Activated T-cell treated with anti-CD3 and anti-CD28 coated beads for 4 hours (primary cell): ENCODE measurements at places on chromosomes 11 and 22.

GRCh38 chr11:64304316-64305072, 830 bp upstream of the ESRRA start:
- peak; percentile 94 for DNase-seq

DNA sequence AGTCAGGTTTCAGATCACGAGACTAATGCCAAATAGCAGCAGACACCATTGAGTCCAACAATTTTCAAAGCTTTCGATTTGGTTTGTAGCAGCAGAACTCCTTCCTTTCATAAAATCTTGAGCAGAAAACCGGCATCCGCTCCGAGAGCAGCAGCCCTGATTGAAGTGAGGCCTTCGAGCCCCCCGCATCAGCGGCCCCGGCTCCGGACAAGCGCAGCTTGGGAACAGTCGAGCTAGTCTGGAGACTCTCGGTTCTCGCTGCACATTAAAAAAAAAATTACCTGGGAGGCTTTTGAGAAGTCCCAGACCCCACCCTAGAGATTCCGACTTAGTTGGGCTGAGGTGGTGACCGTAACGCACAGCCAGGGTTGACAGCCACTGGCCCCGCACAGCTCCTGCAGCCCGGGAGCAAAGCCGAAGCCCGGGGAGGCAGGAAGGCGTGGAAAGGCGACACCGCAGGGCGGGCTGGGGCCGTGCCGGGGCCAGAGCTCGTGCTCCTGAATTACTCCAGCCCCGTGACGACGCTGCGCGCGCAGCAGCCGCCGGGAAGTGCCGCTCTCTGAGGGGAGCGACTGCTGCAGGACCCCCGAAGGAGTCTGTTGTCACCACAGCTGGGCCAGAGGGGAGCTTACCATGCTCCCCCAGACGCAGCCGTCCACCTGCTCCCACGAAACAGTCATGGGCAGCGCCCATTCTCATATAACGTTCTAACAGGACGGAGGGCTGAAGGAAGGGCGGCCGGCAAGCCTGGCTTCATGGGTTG, 57.8 kb downstream of the SPATA19 start:
- DNase-seq: no peak

DNA sequence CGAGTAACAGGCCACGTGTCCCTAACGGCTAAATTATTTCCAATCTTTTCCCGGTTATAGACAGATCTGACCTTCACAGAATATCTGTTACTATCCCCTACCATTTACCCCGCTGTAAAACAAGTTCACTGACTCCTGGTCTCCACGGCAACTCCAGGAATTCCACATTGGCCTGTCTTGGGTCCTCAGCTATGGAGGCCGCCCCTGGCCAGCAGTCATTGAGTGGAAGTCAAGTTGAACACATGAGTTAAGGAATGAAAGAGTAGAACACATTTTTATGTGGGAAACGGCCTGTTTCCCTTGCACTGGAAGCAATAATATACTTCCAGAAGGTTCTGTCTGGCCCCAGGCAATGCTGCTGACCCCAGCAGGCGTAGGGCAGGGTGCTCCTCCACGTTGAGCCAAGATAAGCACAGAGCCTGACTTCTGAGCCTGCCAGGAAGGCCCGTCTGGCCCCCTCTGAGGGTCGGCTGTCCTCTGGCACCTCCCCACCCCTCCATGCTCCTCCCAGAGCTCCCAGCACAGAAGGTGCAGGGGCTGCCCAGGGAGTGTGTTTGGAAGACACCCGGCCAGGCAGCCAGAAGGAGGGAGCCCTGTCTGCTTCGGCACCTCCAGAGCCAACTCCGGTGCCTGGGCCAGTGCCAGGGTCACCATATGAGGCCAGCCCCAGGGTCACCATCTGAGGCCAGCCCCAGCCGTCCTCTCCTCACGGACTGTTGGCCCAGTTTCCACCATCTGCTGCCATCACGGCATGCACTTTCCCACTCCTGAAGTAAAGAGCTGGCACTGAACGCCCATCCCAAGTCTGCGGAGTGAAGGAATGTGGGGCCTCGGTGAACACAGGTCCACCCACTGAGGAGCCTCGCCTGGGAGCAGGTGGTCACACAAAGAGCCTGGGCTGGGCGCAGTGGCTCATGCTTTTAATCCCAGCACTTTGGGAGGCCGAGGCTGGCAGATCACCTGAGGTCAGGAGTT, 813.2 kb downstream of the BRD1 start:
- no peak for DNase-seq

GRCh38 chr22:32882774-32883530, 81.4 kb downstream of the TIMP3 start:
- DNase-seq: no peak

GRCh38 chr11:30987819-30988218, 381.7 kb downstream of the DCDC1 start:
- DNase-seq: no peak

DNA sequence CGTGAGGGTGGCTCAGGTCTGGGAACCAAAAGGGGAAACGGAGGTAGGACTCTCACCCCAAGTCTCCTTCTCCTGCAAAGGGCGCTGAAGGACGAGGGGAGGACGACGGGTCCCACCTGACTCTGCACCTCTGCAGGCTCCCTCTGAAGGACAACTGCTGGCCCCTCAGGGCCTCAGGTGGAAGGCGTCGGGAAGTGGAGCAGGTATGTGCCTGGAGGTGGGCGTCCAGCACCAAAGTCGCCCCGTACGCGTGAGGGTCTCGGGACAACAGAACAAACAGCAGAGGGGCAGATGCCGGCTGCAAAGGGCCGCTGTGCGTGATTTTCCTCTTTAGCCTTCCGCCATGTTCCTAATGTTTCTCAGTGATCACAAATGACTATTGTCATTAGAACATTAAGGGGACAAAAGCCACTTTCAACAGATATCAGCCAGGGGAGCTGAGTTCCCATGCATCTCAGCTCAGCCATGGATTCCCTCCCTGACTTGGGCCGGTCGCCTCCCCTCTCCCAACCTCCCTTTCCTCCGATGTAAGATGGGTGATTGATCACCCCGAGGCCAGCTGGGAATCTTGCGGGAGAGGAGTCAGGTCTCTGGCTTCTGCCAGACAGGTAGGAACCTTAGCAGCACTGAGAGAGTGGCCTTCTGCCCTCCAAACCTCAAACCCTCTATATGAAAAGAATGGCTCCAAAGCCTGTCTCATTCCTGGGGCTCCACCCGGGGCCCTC, 836 bp downstream of the SLC16A8 start:
- DNase-seq: no peak

DNA sequence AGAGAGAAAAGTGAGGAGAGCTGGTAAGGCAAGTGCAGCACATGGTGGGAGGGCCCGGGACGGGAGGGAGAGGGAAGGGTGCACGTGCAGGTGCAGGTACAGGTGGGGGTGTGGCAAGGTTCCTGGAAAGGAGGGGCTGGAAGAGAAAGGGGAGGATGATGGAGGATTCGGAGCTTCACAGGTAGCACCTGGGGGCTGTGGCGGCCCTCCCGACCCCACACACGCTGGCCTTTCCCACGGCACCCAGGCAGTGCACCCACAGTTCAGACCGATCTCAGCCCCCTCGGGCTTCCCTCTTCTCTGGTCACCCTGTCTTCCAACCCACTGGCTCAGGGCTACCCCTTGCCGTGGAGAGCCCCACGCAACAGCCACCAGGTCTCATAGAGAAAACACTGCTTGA, 67.4 kb upstream of the A4GALT start:
- DNase-seq: no peak

DNA sequence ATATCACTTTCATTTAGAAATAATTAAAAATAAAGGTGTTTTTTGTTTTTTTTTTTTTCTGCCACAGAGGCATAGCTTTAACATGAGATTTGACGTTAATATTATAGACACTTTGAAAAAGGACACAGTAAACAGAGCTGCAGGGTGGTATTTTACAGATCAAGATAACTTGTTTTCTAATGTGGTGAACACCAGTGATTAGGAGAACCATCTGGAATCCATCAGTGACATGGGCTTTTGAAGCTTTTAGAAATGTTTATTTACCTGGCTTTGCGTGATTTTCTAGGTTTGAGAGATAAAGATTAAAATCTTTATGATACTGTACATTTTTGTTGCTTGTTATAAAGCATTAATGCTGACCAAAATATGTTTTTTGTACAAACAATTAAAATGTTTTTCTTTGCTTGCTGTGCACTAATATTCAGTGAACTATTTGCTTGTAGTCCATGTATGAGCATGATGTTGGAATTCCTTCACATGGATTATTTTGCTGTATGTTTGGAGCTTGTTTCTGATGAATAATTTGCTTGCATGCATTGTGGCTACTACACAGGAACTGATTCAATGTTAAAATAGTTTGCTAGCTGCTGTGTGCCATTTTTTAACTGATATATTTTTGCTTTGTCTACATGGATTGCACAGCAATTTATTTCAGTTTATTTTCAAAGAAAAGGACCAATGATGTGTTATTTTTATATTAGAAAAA, 352.1 kb upstream of the NARS2 start:
- DNase-seq: no peak

- no peak for DNase-seq
Measured at GRCh38 chr11:116962108-116962507, 124.7 kb upstream of the APOA1 start.

DNA sequence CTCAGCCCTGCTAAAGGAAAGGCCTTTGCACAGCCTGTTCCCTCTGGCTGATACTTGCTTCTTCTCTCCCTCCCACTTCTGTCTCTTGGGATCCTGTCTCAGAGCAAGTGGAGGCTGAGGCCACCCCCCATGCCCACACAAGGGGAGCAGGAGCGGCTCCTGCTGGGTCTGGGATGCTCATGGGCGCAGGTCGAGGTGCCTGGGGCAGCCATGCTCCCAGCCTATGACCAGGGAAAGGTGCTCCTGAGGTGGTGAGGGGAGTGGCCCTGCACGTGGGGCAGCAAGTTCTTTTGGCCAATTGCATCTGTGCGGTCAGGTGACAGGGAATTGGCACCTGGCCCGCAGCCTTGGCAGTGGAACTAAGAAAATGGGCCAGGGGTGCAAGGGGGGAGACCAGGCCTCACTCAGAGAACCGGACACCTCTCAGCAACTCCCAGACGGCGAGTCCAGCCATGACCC, 1.5 kb downstream of the MAPK11 start:
- DNase-seq: no peak

- no peak for DNase-seq
Measured at GRCh38 chr11:103897160-103897936, 139.1 kb upstream of the DDI1 start.

DNA sequence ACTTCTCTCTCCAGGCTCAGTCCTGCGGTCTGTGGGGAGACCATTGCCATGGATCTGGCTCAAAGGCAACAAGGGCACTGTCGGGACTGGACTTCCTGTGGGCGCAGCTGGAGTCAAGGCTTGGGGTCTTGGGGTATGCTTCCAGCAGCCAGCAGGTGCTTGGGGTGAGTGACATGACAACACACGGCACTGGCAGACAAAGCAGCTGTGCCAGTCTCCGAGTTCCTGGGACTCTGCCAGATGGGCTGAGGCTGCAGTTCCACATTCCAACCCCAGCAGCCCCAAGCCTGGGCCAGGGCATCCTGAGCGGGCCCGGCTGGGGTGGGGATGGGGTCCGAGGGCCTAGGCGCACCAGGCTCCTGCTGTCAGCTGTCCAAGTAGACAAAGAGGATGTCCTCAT, 12.3 kb downstream of the GUCD1 start:
- no peak for DNase-seq

GRCh38 chr22:42064629-42065028, 6.0 kb downstream of the NAGA start:
- DNase-seq: no peak

GRCh38 chr22:24985826-24986214, 33.3 kb downstream of the KIAA1671 start:
- no peak for DNase-seq

GRCh38 chr11:125071846-125072217, 8.7 kb downstream of the SLC37A2 start:
- DNase-seq: no peak

- DNase-seq: no peak
Measured at GRCh38 chr11:46701078-46701654, 335 bp downstream of the ZNF408 start.

DNA sequence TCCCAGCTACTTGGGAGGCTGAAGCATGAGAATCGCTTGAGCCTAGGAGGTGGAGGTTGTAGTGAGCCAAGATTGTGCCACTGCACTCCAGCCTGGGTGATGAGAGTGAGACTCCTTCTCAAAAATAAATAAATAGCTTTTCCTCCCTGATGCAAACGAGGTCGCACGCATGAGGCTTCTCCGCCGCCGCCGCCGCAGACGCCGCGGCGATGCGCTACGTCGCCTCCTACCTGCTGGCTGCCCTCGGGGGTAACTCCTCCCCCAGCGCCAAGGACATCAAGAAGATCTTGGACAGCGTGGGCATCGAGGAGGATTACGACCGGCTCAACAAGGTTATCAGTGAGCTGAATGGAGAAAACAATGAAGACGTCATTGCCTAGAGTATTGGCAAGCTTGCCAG, 20.0 kb upstream of the RAB39A start:
- no peak for DNase-seq

GRCh38 chr22:31495343-31495742, 993 bp upstream of the SFI1 start:
- DNase-seq: no peak

GRCh38 chr11:119520966-119521365, 98.0 kb upstream of the THY1 start:
- no peak for DNase-seq

DNA sequence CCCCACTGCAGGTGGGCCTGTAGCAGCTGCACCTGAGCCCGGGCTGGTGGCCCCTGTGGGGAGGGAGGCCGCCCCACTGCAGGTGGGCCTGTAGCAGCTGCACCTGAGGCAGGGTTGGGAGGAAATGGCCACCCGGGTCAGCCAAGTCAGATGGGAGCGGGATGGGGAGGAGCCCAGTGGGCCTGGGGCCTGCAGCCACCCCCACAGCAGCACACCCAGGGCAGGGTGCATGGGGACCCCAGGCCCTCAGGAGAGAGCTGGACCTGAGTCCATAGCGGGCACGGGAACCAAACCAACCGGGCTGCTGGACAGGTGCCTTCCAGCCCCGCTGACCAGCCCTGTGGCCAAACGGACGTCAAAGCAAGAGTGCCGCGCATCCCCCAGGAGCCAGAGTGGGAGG, 61.7 kb downstream of the BRD1 start:
- no peak for DNase-seq

DNA sequence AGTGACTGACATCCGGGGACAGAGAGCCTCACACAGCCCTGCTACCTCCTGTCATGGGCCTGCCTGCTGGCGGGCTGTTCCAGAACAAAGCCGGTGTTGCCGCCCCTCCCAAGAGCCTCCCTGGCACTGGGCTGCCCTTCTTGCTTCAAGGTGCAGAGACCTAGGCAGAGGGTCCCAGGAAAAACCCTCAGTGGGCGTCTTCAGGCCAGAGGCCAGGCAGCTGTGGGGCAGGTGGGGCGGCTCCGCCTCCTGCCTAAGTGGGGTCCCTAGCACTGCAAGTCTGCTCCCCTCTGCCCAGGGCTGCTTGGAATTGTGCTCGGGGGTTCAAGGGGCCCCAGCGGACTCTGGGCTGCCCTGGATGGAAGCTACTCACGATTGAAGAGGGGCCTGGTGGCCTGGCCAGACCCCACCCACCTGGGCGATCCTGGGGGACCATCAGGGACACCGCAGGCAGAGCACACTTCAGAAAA, 20.4 kb upstream of the GNB1L start:
- DNase-seq: no peak

GRCh38 chr22:16962501-16962900, 45.5 kb downstream of the GAB4 start:
- DNase-seq: no peak
